Cortex of kidney (tissue), 1 donor: ENCODE measurements at places on chromosomes 4 and X.

DNA sequence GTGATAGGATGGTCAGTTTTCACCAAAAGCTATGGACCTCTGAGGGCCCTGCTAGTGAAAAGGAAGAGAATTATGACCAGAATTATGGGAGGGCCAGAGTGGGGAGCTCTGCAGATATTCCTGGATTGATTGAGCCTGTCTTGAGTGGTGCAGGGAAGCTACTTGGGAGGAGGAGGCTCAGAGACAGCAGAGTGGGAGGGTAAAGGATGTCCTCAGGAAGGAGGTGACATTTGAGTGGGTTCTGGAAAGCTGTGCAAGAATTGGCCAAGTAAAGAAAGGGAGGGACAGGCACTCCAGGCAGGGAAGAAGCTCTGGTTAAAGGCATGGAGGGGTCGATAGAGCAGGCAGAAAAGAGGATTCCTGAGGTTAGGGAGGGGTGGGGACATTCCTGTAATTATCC, 24.1 kb downstream of the RNF4 start:
- no peak for DNase-seq

DNA sequence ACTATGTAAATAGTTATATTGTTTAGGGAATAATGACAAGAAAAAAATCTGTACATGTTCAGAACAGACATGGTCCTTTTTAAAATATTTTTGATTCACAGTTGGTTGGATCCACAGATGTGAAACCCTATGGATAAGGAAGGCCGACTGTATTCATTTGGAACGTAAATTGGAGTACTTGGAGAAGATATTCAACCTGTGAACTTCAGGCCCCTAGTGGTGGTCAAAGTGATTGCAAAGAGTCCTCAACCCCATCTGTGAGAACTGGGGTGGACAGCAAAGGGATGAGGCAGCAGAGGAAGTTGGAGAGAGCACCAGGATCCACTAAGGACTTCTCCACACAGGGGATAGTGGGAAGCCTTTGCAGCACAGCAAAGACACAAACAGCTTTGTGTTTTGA, 6.2 kb upstream of the CXCL13 start:
- DNase-seq: no peak

GRCh38 chr4:184816962-184817361, 8.8 kb downstream of the ACSL1 start:
- no peak for DNase-seq

GRCh38 chr4:186104890-186105646, 564 bp downstream of the FAM149A start:
- DNase-seq: no peak

DNA sequence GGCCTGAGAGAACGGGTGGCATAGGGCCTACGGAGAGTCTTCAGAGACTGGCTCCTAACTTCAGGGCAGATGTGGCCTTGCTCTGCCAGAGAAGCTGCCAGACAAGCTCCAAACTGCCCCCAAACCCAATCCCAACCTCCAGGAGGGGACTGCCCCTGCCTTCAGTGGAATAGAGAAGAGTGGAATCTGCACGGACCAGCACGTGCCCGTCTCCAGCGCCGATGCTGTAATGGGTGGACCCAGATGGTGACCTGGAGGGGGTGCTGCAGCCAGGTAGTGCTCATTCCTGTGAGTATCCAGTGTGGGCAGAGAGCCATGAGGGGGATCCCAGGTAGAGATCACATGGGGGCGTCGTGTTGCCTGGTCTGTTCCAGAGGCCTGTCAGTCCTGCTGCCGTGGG, 73.2 kb upstream of the NKX1-1 start:
- DNase-seq: no peak

- DNase-seq: no peak
Measured at GRCh38 chr4:121400632-121401031, 19.8 kb upstream of the QRFPR start.

DNA sequence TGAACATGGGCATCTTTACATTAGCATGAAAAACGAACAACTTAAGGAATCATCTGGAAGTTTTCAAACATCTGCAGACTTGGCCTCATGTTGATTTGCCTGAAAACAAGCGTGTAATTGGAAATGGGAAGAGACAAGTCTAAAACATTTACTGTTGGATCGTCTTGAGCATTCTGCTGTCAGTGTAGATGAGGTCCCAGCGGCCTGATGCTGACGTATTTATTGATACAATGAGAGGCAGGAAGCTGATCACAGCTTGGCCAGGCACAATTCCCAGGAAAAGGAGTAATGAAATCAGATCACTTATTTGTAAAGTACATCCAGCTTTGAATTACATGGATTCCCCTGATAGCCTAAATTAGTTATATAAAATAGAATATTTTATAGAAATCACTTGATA, 210.6 kb downstream of the CLCN4 start:
- DNase-seq: no peak
